ENCODE measurements at places on chromosomes 16 and 17. TPM values are rescaled to one million over a fixed set of nuclear protein-coding genes. Genes with fewer than 3 reads are reported as not detected.

The ZNF287 gene
- total RNA-seq: 8.7 TPM

The CD300LG gene
- total RNA-seq: not detected

The NPIPA7 gene
- 19.9 TPM for total RNA-seq

The UMOD gene
- not detected for total RNA-seq

The NPW gene
- not detected for total RNA-seq

The ABCC12 gene
- total RNA-seq: not detected

The TBC1D3E gene
- total RNA-seq: not detected

The DDX52 gene
- 14.3 TPM for total RNA-seq

The GPRC5C gene
- 13.9 TPM for total RNA-seq

The DNAH9 gene
- total RNA-seq: not detected

The SARM1 gene
- 5.2 TPM for total RNA-seq

The CACNG5 gene
- total RNA-seq: not detected

The CDH5 gene
- 30.6 TPM for total RNA-seq

The MGAT5B gene
- total RNA-seq: 0.49 TPM

The HOXB13 gene
- not detected for total RNA-seq

The CYTH1 gene
- total RNA-seq: 21.1 TPM

The ITGAD gene
- total RNA-seq: not detected

The SLC2A4 gene
- total RNA-seq: not detected

The CD19 gene
- not detected for total RNA-seq

The MRM1 gene
- total RNA-seq: 5.8 TPM

The ABCA8 gene
- 58.2 TPM for total RNA-seq

The CNGB1 gene
- total RNA-seq: not detected

The FOXC2 gene
- total RNA-seq: 4.9 TPM

The GPT2 gene
- 31.9 TPM for total RNA-seq

The RNF222 gene
- not detected for total RNA-seq

The TMEM98 gene
- 92.2 TPM for total RNA-seq

The NUFIP2 gene
- 38.9 TPM for total RNA-seq

The SSTR5 gene
- total RNA-seq: 1.4 TPM

The DRC3 gene
- total RNA-seq: 0.65 TPM

The ZNF319 gene
- total RNA-seq: 2.5 TPM

The ORAI3 gene
- total RNA-seq: 44.4 TPM

The PYDC1 gene
- total RNA-seq: not detected

The ZMYND15 gene
- total RNA-seq: not detected

The GRIN2C gene
- total RNA-seq: not detected

The PARD6A gene
- total RNA-seq: not detected

The KIFC3 gene
- 44.1 TPM for total RNA-seq

The KRT17 gene
- total RNA-seq: 0.65 TPM

The LPCAT2 gene
- total RNA-seq: 2.7 TPM

The PYY gene
- total RNA-seq: not detected

The SKAP1 gene
- not detected for total RNA-seq

The STX1B gene
- 0.18 TPM for total RNA-seq

The P2RX5 gene
- total RNA-seq: 0.18 TPM

Measured in cardiac atrium fibroblast (primary cell).